ENCODE measurements at places on chromosomes 1 and 21.

DNA sequence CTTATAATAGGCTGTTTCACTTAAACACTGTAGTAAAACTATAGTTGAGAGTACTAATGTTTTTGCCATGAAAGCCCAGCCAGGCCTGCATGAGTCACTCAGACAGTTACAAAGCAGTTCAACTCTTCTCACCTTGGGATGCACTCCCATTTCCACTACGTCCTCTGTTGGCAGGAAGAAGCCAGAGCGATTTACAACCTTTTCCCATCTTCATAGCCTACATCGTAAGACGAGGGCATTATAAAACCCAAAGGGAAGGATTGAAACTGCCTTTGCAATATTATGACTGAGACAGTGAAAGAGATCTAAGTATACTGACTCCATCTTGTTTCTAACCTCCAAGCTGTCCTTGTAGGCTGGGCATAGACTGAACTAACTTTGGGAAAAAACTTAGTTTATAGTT is 71.8 kb upstream of the CSF1 start:
- DNase-seq: peak; percentile 42

DNA sequence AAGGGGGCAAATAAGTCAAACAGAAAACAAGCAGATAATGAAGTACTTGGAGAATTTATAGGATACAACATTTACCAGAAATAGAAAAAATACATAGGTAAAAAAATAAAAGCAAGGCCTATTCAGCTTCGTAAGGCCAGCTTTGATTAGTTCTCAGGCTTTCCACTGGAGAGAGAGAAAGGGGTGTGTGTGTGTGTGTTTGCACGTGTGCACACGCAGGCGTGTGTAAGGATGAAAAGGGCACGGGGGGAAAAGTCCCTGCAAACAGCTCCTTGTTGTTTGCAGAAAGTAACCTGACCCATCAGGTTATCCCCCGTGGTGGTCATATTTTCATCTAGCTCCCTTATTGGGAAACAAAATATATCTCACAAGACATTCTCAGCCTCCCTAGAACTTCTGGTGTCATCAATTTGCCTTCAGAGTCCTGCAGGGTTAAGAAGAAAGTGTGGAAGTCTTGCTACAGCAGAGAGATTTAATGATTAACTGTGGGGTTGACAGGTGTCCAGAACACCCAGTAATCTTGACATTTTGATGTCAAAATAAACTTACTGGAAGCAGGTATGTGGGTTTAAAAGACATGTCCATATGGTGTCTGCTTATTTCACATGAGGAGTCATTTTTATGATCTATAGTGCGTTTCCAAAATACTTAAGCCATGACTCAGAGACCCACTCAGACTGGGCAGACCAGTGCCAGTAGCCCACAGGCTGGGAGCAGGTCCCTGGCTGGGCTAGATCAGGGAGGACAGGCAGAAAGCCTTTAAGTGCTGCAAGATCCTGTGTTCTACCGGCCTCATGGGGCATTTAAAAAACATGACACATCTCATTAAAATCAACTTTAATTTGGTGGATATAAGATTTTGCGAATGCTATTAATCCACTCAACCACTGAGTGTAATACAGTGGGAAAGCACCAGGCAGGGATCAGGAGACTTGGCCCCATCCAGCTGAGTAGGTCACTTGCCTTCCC is 487.6 kb upstream of the CAMK1G start:
- peak; percentile 82 for DNase-seq

DNA sequence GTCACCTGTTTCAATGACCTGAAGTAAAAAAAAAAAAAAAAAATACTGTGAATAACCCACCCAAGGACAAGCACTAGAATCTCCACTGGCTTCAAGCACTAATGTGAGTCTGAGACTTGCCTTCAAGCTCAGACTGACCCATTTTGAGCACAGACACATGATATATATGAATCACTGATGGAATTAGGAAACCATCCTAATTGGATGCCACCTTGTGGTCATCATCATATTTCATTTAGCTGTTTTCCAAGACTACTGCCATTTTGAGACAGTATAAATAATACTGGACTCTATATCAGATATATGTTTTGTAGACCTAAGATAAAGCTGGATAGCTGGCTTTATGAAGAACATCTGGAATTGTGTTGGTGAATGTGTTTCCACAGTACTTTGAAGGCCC is 1232.0 kb downstream of the KCNT2 start:
- DNase-seq: no peak

DNA sequence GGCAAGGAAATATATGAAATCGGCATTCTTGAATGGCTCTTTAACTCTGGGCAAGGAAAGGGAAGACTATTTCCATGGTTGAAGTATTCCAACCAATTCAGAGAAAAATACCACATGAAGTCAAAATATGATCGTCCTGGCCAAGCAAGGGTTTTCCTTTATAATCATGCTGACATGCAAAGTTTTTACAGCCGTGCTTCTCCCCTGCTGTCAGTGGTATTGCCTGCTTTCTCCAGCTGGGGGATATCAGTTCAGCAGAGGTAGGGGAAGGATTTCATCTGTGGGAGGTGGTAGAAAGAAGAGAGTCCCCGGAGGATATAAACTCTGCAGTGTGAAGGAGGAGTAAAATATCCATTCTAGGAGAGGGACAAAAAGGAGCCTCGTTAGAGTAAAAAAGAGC is 322.8 kb downstream of the PAPPA2 start:
- no peak for DNase-seq

DNA sequence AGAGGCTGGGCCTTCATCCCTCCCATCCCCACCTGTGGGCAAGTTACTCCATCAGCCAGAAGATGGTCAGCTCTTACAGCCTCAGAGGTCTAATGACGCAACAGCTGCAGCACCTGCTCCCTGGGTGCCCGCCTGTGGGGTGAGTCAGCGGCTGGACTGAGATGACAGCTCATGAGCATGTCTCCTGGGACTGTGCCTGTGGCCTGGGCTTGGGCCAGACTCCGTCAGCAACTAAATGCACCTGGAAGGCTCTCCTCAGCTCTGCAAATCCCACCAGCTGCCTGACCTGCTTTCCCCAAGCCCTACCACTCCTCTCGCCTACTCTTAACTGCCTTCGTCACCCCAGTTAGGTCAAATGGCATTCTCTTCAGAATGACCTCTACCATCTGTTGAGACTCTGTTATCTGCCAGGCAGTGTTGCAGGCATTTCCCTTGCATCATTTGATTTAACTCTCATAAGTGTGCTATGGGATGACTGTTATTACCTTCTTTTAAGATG is 47.7 kb downstream of the ETS2 start:
- peak; percentile 51 for DNase-seq

DNA sequence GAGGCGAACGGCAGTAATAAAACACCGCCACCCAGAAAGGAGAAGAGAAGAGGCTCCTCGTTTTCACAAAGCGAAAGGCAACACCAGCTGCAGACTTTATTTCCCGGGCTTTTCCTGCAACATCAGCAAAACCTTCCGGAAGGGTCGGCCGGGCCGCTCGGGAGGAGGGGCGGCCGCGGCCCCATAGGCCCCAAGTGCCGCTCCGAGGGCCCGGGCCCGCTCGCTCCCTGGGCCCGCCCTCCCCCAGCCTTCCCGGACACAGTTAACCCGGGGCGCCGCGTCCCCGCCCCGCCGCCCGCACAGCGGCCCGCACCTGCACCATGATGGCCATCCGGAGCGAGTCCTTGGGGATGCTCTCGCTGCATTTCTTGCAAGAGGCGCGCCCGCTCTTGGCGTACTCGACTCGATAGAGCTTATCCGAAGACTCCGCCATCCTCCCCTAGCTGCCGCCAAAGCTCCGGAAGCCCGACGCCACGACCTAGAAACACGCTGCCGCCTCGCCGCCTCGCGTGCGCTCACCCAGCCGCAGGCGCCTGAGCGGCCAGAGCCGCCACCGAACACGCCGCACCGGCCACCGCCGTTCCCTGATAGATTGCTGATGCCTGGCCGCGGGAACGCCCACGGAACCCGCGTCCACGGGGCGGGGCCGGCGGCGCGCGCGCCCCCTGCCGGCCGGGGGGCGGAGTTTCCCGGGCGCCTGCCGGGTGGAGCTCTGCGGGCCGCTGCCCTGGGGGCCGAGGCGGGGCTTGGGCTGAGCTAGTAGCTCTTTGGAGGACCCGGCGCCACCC is at the start of gene PARP1:
PARP1 (minus strand) TSS at position 597 of the 788 bp plus-strand sequence; CDS start at position 433, 164 bp downstream.
- DNase-seq: peak; percentile 95

DNA sequence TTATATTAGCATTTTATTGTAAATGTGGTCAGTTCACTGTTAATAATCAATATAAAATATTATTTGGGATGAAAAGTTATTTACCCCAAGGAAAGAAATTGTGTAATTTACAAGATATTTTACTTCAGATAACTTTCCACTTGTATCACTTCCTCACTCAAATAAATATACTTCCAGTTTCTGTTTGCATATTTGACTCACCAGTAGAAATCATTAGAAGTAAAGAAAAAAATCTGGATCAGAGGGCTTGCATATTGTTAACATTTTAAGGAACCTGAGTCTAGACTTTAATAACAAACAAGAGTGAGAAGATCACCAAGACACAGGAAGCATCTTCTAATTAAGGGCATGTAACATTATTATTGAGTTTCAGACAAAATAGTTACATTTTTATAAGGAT is 347 bp upstream of the KRTAP20-4 start:
- no peak for DNase-seq

GRCh38 chr1:180157576-180158057 is 2.9 kb downstream of the QSOX1 start:
- no peak for DNase-seq

DNA sequence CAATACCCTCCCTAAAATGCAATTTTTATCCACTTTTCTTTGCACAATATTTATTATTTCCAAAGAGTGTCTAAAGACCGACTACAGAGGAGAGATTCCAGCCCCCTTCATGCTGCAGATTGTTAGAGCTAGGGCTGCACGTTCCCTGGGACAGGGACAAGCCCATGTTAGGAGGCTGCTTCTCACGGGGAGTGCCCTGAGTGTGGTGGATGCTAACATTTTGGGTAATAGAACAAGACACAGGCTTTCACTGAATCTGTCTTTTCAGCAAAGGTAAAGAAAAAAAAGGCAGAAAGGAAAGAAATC is 125.4 kb downstream of the RIPK4 start:
- DNase-seq: no peak

- no peak for DNase-seq
These were observed 49.5 kb downstream of the FASLG start for GRCh38 chr1:172708452-172708851.

GRCh38 chr1:157671895-157672294 is 28.7 kb downstream of the FCRL3 start:
- DNase-seq: no peak

- DNase-seq: no peak
These were observed 415.7 kb downstream of the USP25 start for GRCh38 chr21:16145479-16145878.

- no peak for DNase-seq
These were observed 61.1 kb upstream of the IRF2BP2 start for GRCh38 chr1:234670967-234671626.
